ENCODE measurements at places on chromosomes 13 and 19. TPM values are rescaled to one million over a fixed set of nuclear protein-coding genes. Genes with fewer than 3 reads are reported as not detected.

DNA sequence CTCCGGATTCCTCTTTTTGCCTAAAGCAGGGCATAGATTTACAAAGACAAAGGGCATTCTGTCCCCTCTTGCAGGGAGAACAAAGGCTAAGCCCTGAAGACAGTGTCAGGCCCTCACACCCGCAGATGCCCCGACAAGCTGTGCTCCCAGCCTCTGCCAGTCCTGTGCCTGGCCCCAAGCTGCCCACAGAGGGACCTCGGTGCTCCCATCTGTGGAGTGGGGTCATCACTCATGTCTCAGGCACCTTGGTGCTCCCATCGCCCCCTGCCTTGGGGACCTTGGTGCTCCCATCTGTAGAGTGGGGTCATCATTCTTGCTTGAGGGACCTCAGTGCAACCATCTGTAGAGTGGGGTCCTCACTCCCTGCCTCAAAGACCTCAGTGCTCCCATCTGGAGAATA, 24.3 kb downstream of the C13orf46 start:
- H3K36me3 ChIP-seq = no peaks in the 10 kb centered on the region
- DNase-seq = no peak
- no peak overlapping the region for H3K4me3 ChIP-seq
- H3K27ac ChIP-seq = no peak overlapping the region

DNA sequence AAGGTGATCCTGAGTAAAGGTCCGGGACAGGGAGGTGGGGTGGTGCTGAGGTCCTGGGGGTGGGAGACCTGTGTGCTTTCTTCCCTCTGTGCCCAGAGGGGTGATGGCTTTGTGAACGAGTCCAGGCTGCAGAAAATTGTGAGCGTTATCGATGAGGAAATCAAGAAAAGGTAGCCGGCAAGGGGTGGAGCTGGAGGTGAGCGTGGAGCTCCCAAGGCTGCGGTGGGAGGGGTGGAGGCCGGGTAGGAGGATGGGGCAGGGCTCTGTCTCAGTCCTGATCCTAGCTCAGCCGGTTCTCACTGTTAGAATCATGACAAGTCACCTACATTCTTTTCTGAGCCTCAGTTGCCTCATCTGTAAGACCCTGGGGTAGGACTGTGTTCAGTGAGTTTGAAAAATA, 4.0 kb downstream of the SELENOV start:
- peaks cover 5% of the 10 kb centered on the region for H3K4me1 ChIP-seq
- no peak overlapping the region for H3K4me3 ChIP-seq
- DNase-seq = no peak
- no peaks in the 10 kb centered on the region for H3K36me3 ChIP-seq

- no peaks in the 10 kb centered on the region for H3K27me3 ChIP-seq
- H3K36me3 ChIP-seq = no peaks in the 10 kb centered on the region
- H3K4me1 ChIP-seq = peaks cover 16% of the 10 kb centered on the region
- no peak overlapping the region for H3K27ac ChIP-seq
- no peak for DNase-seq
- no peak overlapping the region for H3K4me3 ChIP-seq
Measured at GRCh38 chr19:16449330-16449961, 22.3 kb downstream of the EPS15L1 start.

GRCh38 chr13:64480672-64481071, 2749.5 kb downstream of the PCDH9 start:
- no peaks in the 10 kb centered on the region for H3K36me3 ChIP-seq
- no peak overlapping the region for H3K4me3 ChIP-seq
- no peaks in the 10 kb centered on the region for H3K27me3 ChIP-seq
- DNase-seq = no peak
- H3K4me1 ChIP-seq = no peaks in the 10 kb centered on the region
- H3K27ac ChIP-seq = no peak overlapping the region

- no peak overlapping the region for H3K4me3 ChIP-seq
- H3K27ac ChIP-seq = no peak overlapping the region
- H3K36me3 ChIP-seq = no peaks in the 10 kb centered on the region
- peaks cover 6% of the 10 kb centered on the region for H3K4me1 ChIP-seq
Measured at GRCh38 chr19:58372311-58373133, 8.3 kb downstream of the ZNF837 start.

DNA sequence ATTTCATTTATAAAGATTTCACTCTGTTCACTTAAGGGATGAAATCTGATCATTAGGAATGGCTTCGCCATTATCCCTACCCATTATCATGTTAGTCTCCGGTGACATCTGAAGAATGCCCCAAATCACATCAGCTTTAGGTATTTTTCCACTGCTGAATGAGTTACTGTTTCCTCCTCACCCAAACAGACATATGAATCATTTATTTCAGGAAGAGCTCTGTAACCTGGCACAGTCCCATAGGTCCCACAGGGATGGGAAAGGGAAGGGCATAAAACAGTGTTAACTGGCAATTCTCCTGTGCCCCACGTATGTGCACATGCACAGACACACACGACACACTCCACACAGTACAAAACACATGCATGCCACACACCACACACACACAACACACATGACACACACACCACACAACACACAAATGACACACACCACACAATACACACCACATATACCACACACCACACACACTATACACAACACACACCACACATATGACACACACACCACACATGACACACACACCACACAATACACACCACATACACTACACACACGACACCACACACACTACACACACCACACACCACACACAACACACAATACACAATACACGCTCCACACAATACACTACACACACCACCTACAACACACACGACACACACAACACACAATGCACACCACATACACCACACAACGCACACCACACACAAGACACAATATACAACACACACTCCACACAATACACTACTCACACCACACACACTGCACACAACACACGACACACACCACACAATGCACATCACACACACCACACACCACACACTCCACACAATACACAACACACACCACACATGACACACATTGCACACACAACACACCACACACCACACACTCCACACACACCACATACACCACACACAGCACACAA, 15.4 kb downstream of the TMEM255B start:
- no peaks in the 10 kb centered on the region for H3K27me3 ChIP-seq
- H3K36me3 ChIP-seq = no peaks in the 10 kb centered on the region

DNA sequence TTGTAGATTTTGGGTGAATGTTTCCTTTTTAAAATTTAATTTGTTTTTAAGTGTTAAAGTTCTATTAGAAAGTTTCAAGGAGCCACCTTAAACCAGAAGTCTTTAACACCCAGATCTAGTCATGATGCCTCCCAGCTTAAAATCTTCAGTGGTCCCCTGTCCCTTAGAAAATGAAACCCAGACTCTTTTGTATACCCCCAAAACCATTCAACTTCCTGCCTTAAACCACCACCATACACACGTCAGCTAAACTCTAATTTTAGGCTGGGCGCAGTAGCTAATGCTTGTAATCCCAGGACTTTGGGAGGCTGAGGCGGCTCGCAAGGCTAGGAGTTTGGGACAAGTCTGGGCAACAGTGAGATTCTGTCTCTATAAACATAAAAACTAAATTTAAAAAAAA, 37.9 kb downstream of the N4BP2L1 start:
- H3K27ac ChIP-seq = no peak overlapping the region
- no peak overlapping the region for H3K4me3 ChIP-seq
- no peak for DNase-seq
- H3K27me3 ChIP-seq = no peaks in the 10 kb centered on the region

Gene CEACAM21
- total RNA-seq = 1.5 TPM

Gene ZNF99
- 0.34 TPM for total RNA-seq

GRCh38 chr13:48564056-48564455, 31.2 kb upstream of the RCBTB2 start:
- peaks cover 2% of the 10 kb centered on the region for H3K4me1 ChIP-seq
- H3K27me3 ChIP-seq = no peaks in the 10 kb centered on the region
- DNase-seq = no peak
- no peak overlapping the region for H3K4me3 ChIP-seq
- no peaks in the 10 kb centered on the region for H3K36me3 ChIP-seq

Gene RXFP2
- total RNA-seq = not detected

GRCh38 chr19:17048885-17049453, 22.4 kb upstream of the CPAMD8 start:
- no peak overlapping the region for H3K27ac ChIP-seq
- no peaks in the 10 kb centered on the region for H3K4me1 ChIP-seq
- H3K36me3 ChIP-seq = no peaks in the 10 kb centered on the region
- no peak overlapping the region for H3K4me3 ChIP-seq
- H3K27me3 ChIP-seq = no peaks in the 10 kb centered on the region
- DNase-seq = no peak

Gene MYO16
- not detected for total RNA-seq

DNA sequence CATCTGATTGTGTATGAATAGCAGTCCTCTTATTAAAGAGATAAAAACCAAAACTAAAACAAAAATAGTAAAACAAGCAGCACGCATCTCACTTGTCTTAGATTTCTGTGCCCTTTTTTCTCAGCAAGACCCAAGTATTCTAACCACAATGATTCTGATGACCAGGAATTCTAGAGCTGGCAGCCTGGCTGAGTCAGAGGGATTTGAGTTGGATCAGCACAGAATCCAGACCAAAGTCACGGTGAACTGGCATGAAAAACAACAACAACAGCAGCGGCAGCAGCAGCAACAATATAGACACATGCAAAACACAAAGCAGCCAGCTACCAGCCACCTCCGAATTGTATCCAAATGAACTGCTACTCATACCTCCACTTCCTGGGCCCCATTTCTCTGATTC, 360.5 kb downstream of the KCNRG start:
- no peak overlapping the region for H3K27ac ChIP-seq
- no peak overlapping the region for H3K4me3 ChIP-seq
- no peaks in the 10 kb centered on the region for H3K4me1 ChIP-seq
- no peaks in the 10 kb centered on the region for H3K27me3 ChIP-seq
- H3K36me3 ChIP-seq = no peaks in the 10 kb centered on the region
- DNase-seq = no peak

Gene KCTD15
- total RNA-seq = 33.4 TPM
